Endodermal cell (in vitro differentiated cells): ENCODE measurements at places on chromosomes 2 and 18. TPM values are rescaled to one million over a fixed set of nuclear protein-coding genes. Genes with fewer than 3 reads are reported as not detected.

DNA sequence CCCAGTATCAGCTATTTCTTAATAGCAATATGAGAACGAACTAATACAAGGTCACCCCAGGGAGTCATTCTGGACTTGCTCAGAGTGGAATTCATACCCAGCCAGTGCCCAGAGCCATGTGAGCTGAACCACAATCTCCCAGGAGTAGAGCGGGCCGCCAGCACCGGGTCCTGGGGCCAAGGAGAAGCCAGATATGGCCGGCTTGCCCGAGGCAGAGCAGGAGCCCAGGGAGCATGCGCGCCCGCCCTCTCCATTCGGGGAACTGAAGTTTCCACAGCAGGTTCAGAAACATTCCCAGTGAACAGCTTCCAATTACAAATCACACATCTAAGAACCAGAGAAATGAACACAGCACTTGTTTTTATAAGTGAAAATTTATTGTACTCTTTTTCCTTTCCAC, 37.5 kb downstream of the EIPR1 start:
- H3K4me1 ChIP-seq, result no peaks in the 10 kb centered on the region
- H3K36me3 ChIP-seq, result peaks cover 22% of the 10 kb centered on the region
- no peak overlapping the region for H3K27ac ChIP-seq
- DNase-seq, result no peak
- H3K4me3 ChIP-seq, result no peak overlapping the region
- no peaks in the 10 kb centered on the region for H3K27me3 ChIP-seq

The HK2 gene
- 31.4 and 31.5 TPM in 2 replicates for total RNA-seq

The UPP2 gene
- not detected in 3 replicates for total RNA-seq

DNA sequence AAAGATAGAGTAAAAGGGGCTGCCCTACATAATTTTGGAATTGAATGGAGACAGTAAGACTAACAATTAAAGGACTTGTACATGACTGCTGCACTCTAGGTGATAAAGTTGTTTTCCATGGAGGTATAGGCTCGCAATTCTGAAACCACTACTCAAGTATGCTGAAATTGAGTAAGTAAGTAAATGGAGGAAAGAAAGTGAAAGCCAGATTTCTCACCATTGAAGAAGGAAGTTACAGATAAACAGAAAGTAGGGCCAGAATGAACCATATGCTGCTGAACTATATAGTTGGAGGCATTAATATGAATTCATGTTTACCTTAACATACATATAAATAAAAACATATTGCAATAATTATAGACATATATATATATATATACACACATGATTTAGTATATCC, 225.7 kb upstream of the ST6GAL2 start:
- DNase-seq, result no peak
- H3K4me3 ChIP-seq, result no peak overlapping the region
- no peak overlapping the region for H3K27ac ChIP-seq
- H3K36me3 ChIP-seq, result no peaks in the 10 kb centered on the region
- H3K27me3 ChIP-seq, result no peaks in the 10 kb centered on the region

- H3K36me3 ChIP-seq, result no peaks in the 10 kb centered on the region
- peaks cover 14% of the 10 kb centered on the region for H3K4me1 ChIP-seq
- no peak for DNase-seq
- H3K4me3 ChIP-seq, result no peak overlapping the region
- H3K27ac ChIP-seq, result no peak overlapping the region
These were observed 565.4 kb downstream of the TNS1 start for GRCh38 chr2:217437290-217437870.

The RAMP1 gene
- total RNA-seq, result 0.40 to 0.76 TPM in 2 of 3 replicates, not detected in the other
